BE2C (cell line): ENCODE measurements at places on chromosomes 6 and 20.

GRCh38 chr6:147016440-147016839, 187.8 kb upstream of the STXBP5 start:
- DNase-seq = no peak

GRCh38 chr20:34324541-34324940, 21.4 kb upstream of the AHCY start:
- DNase-seq = no peak

DNA sequence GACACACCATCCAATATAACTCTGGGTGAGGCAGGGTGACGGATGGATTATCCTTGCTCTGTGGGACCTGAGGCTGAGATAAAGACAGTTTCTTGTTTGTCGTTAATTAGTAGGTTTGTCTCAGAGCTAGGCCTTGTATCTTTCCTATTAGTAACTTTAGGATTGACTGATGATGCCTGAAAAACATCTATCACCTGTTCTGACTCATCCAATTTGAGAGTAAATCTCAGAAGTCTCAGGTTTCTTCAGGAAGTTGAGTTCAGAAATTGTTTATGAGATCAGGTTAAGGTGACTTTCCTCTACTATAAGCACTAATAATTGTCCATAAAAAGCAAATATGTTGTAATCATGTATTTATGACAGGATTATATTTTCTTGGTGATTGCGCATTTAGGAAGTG, 129.5 kb upstream of the SUPT3H start:
- no peak for DNase-seq

DNA sequence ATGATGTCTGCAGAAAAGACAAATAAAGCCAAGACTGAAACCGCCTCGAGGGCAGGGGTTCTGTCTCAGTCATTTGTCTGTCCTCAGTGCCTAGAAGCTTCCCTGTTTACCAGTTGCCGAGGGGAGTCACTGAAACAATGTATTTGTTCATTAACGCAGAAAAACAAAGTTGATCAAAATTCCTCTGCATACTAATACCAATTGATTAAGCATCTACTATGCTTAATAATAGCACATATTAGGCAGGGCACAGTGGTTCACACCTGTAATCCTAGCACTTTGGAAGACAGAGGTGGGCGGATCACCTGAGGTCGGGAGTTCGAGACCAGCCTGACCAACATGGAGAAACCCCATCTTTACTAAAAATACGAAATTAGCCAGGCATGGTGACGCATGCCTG, 1.8 kb upstream of the FKBP5 start:
- DNase-seq = no peak

DNA sequence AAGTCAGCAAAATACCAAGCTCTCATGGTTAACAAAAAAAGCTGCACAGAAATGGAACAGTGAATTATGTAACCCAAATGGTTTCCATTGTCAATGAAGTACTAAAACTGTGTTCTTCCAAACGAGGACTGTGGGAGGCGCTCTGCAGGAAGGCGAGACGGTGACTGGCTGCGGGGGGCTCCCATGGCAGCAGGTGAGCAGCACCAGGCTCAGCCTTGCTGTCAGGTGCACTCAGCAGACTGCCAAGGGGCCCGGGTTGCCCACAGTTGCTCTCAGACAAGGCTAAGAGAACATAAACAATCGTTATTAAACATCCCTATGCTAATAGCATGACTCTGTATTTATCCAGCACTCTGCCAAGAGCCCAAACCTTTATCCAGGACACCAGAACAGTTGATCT, 630.3 kb upstream of the ARID1B start:
- DNase-seq = no peak

DNA sequence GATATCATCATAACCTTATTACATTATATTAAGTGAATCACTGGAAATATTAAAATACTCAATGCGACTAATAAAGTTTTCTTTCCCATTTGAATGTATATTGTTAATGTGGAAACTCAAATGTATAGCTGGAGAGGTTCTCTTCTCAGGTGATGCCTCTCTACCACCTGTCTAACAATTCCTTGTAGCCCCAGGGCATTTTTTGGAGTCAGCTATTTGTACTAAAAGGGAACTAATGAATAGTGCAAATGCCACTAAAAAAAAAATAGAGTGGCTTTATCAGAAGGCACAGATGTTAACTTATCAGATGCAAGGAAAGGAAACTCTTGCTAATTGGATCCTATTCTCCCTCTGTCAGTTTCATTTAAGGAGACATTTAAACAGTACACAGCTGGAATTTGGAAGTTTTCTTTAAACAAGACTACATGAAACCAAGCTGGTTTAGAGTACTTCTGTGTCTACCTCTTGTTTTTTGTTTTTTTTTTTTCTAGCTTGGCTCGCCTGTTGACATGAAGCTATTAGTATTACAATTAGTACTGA, 897.0 kb upstream of the SLC35B3 start:
- no peak for DNase-seq

GRCh38 chr20:58011106-58011946, 217.1 kb downstream of the ANKRD60 start:
- no peak for DNase-seq

DNA sequence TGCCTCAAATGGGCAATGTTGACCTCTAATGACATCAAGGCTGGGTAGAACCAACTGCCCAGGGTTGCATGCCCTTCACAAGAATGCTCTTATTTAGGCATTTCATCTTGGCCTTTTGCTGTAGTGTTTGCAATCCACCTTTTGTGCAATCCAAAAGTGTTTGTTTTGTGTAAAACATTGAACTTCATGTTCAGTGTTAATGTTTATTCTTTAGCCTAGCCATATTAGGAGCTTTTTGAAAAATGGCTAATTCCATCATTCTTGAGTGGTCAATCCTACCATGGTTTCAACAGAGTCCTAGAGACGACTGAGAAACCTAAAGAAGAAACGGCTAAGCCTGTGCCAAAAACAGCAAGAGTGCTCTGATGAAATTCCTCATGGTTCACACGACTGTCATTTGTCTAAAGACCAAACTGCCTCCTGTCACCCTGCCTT, 279.6 kb upstream of the PRDM1 start:
- DNase-seq = no peak

DNA sequence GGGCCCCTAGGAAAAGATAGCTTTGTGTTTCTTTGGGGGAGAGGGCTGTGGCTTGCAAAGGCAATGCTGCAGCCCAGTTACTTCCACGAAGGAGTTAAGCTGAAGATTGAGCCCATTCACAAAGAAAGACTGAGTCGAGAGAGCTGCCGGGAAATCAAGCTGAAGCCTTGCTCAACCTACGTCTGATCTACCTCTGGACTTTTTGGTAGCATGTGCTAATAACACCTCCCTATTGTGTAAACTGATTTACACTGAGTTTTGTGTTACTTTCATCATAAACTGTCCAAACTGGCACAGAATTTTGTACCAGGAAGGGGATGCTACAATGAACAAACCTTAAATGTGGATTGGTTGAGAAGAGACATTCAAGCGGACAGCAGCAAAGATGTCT, 23.5 kb downstream of the BANF2 start:
- no peak for DNase-seq

GRCh38 chr20:54356801-54357200, 118.6 kb upstream of the DOK5 start:
- no peak for DNase-seq

- no peak for DNase-seq
These were observed 1011.2 kb upstream of the CITED2 start for GRCh38 chr6:140385679-140386078.

- DNase-seq = no peak
These were observed 51.2 kb downstream of the LGSN start for GRCh38 chr6:63268574-63268973.

GRCh38 chr6:85137865-85138264, 312.0 kb upstream of the NT5E start:
- DNase-seq = no peak

DNA sequence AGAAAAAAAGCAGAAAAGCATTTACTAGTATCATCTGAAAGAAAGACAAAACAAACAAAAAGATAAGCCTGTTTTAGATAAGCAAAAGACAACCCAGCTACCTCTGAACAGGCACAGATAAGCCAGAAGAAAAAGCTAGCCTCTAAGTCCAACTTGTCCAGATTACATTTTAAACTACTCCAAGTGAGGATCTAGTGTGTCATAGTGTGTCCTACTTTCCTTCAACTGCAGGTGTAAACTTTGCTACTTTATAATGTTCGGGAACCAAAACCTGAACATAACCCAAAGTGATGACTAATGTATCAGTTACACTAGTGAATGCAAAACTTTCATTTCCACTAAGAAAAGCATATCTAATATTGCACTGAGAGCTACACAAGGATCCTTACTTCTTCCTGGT, 19.5 kb downstream of the ADNP start:
- DNase-seq = no peak

DNA sequence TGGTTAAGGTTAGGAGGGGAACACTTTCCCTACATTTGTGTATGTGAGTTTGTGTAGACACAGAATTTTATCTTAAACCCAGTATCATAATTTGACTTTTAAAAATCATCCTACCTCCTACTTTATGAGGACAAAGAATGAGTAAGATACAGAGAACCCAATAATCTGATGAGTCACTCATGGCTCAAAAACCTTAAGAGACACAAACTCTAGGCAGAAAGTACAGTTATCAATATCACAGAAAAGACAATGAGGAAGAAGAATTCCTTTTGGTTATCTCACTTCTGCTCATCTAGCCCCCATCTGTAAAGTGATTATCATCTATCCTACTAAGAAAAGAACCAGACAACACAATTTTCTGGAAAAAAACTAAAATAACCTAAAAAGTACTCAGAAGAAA, 87.7 kb downstream of the EPB41L2 start:
- DNase-seq = no peak

DNA sequence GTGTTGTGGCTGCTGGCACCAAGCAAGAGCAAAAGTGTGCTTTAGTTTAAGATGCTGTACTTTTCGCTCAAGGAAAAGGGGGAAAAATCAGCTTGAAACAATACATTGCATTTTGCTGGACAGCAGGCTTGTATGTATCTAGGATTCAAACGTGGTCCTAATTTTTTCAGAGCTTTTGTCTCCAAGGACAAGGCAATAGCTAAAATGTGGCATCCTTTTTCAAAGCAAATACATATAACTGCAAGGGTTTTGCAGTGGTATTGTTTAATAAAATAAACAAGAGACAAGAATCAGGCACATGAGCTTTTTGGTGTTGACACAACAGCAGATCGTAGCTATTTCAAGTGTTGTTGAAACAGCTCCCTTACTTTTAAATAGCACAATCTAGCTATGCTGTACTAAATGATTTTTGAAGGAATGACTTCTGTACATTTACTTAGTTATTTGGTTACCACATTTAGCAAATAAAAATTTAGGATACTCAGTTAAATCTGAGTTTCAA, 137.0 kb upstream of the HEY2 start:
- DNase-seq = no peak

- DNase-seq = no peak
These were observed 14.3 kb downstream of the TTBK1 start for GRCh38 chr6:43257367-43258145.

GRCh38 chr6:17251953-17252352, 29.2 kb upstream of the RBM24 start:
- no peak for DNase-seq

DNA sequence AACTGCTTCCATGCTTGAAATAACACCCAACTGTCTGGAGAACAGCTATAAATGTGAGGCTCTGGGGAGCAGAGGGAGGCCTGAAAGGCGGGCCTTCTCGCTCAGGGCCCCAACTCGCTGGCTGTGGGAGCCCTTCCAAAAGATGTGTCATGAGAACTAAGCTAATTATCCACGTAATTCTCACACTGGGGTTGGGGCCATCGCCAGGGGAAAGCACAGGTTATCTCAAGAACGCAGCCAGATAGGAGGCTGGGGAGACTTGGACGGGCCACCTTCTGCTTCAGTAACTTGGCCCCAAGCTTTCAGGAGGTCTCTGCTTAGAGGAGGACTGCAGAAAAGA, 1.6 kb downstream of the PXDC1 start:
- DNase-seq = no peak

DNA sequence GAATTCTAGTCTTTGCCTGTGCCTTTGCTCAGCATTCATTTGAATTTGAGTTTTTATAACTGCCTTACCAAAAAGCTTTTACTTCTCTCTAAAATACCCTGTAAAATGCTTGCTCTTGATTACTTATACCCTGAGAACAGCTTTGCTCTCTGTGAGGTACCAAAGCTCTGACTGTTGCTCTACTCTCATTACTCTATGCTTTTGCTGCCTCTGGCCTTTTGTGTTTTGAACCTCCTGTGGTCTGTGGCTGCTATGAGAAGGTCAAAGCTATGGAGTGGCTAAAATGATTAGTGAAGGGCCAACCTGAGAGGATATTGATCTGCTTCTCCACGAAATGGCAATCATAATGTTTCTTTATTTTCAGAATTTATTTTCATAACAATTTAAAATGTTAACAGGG, 375.6 kb upstream of the IMPG1 start:
- DNase-seq = no peak

DNA sequence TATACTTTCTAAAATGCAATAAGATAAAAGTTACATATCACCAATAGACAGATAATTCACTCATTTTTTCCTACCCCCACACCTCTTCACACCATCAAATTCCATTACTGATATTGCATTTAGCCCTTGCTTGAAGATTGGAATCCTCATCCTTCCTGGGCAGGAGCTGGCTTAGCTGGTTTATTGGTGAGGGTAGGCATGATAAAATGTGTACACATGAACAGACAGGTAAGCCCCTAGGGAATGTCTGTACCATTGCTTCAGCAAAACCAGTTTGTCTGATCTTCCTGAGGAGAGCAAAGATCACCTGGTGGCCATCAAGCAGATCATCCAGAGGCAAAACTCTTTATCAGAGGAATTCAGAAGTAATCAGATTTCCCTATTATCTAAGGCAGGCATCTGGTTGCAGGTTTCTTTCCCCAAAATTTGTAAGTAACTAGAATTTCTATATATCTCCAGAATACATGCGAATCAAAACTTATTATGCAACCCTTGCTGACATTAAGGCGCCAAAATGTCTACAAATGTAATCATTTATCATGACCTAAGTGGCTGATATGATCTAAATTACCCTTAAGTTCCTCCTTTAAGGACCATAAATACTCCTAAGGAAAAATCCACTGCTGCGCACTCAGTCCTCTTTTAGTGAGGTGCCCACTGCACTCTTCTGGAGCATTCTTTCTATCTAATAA, 6.6 kb upstream of the FABP7 start:
- DNase-seq = no peak

DNA sequence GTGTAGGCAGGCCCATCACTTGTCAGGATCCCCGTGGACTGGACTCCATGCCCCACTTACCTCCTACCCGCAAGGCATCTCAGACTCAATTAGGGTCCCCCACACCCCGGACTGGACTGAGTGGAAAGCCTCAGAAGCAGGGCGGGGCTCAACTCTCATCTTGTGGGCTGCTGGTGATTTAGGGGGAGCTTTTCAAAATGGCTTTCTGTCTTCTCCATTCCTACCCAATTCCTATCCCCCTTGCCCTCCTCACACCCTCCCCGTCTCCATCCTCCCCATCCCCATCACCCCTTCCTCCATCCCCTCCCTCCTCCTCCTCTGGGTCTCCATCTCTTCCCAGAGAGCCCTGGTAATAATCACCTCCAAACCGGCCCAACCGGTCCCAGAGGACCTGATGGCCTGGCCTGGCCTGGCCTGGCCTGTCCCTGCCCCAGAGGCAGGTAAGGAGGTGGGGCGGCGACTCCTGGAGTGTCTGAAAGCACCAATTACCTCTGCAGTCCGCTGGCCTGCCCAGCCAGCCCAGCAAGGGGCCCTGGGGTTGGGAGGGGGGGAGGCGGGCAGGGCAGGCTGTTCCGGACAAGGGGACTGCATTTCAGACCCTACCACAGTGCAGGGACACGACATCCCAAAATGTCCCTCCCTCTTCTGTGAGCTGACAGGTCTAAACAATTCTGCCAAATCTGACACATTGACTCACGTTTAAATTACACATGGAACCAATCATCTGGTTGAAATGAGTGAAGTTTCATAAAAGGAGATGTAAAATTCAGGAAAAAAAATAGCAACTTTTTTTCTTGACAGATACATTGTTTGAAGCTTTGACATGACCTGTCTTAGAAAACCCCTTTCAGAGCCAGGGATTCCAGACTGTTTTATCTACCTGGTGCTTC, 24.8 kb downstream of the MAFB start:
- DNase-seq = no peak
